ENCODE measurements at places on chromosomes 2 and 18. TPM values are rescaled to one million over a fixed set of nuclear protein-coding genes. Genes with fewer than 3 reads are reported as not detected.

GRCh38 chr2:10452312-10452711, 4.2 kb upstream of the ODC1 start:
- DNase-seq, result no peak

GRCh38 chr2:229380101-229380625, 109.1 kb upstream of the PID1 start:
- DNase-seq, result no peak

GRCh38 chr2:172446474-172447063, 19.2 kb downstream of the ITGA6 start:
- no peak for DNase-seq

DNA sequence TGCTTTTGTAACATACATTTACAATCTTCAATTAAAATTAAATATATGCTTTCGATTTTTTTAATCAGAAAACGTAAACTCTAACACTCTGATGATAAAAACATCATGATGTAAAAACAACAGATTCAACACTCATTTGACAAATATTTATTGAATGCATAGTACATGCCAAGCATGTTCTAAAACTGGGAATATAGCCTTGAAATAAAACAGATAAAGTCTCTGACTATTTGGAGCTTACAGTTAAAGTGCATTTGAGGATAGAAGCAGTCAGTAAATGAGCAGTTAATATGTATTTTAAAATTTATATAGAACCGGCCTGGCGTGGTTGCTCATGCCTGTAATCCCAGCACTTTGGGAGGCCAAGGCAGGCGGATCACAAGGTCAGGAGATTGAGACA, 47.8 kb downstream of the TMX3 start:
- no peak for DNase-seq

GRCh38 chr18:8673256-8674209, 31.8 kb upstream of the MTCL1 start:
- DNase-seq, result no peak

DNA sequence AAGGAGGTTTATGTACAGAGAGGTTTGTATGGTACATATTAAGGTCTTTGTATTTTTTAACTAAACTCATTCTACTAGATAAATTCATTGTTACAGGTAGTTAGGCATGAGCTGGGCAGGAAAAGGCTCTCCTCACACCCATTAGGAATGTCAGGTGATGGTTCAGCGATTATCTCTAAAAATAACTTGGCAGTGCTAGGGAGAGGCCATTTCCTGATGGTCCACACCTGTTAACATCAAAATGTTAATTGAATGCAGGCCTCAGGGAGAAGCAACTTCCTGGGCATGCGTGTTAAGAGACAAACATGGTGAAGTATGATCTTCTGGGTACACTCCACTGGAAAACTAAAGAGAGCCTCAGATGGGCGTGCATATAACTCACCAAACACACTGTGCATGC, 73.6 kb downstream of the ARL6IP6 start:
- DNase-seq, result no peak

- no peak for DNase-seq
Measured at GRCh38 chr2:9778012-9778411, 65.3 kb upstream of the TAF1B start.

DNA sequence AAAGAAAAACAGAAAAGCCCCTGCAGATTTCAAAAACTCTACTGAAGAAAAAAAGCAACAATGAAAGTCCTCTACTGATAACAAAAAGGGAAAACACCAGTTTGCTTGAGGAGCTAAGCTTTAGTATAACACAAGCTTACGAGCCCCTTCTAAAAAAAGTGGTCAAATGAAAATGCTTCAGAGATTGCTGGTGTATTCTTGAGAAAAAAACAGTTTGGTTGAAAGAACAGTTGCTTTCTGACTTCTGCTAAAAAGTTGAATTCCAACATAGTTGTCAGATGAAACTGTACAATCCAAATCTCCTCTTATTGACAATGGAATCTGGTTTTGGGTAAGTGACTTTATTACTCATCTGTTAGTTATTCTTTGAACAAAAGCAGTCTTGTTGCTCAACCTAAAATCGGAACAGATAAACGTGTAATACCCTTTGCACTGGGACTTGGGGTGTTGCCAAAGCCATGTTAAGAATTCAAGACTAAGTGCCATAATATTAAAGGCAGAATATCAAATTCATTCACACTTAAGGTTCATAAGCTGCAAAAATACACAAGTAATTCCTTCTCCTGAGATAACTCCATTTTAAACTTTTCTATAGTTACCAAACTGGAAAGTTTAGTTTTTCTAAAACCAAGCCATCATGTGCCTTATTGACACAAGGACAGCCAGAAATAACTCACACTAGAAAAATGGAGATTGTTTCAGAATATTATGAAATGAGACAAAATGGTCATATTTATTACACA, 45.3 kb upstream of the SPAG16 start:
- DNase-seq, result no peak

GRCh38 chr2:232831496-232831895, 38.6 kb upstream of the SNORC start:
- no peak for DNase-seq

GRCh38 chr2:61536180-61536571, 2.0 kb downstream of the XPO1 start:
- no peak for DNase-seq

DNA sequence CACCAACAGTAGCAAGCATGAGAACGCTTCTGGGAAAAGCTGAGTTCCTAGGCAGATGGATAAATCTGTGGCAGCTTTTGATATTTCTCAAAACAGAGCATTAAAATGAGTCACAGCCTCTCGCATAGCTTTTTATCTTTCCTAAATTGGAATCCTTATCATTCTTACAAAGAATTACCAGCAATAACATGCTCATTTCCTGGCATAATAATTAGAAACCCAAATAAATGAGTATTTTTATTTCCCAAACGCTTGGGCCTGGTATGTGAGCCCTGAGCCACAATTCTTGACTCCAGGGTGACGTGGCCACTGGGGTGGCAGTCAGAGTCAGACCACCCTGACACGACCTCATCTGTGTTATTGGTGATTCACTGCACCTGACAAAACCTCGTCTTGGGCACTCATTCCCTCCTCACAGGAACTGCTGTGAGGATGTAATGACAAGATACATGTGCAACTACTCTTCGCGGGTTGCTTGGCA, 210.7 kb downstream of the ARL4C start:
- DNase-seq, result no peak

DNA sequence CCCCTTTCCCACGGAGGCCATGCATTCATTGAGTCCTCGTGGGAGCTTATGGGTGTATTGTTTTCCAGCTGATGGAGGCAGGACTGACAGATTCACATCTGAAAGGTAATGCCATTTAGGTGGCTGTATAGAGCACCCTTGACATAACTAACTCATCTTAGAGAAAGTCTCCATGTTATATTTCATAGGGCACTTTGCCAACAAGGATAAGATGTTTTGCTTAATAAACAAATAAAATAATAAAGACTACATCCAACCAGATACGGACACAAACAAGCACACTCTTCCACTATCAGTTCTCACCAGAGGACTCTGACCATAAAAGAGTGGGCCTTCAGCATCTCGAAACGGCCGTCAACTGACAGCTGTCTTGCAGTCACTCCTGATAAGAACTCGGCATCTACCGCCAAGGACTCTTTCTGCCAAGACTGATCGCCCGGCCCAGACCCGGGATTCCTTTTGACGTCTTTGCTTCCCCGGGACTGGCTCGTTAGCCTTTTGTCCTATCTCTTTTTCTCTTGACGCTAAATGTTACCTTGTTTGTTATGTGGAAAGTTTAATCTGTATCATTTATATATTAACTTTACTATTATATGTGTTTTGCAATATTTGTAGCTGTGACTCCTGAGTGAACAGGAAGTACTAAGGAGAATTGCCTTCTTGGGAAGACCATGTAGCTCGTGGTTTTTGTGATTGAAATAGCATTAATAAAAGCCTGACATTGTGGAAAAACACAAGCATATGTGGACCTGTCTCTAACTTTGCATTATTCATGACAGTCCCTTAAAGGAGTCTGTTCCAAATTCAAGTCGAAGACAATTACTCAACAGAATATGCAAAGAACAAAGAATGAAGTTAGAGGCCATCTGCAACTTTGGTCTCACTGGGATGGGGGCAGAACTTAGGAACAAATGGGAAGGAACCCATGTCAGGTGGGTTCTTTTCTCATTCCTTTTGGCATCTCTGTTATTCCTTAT, 195.1 kb downstream of the LPIN1 start:
- DNase-seq, result no peak

DNA sequence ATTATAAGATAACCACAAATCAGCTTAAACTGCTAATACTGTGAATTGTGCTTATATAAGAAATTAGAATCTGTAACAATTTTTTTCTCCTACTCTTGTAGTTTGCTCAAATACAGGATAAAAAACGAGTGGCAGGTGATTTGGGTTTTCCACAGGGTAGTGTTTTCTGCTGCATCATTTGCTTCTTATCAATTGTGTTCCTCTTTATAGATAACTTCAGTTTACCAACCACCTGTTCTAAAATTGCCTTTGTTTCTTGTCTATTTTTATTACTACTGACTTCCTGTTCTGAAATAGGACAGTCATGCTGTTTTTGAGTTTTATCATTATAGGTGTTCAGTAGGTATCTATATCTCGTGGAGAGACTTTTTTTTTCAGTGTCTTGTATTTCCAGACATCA, 56.9 kb downstream of the MFSD6 start:
- DNase-seq, result no peak

GRCh38 chr2:170006587-170007325, 171.2 kb upstream of the MYO3B start:
- no peak for DNase-seq

- no peak for DNase-seq
Measured at GRCh38 chr2:127573771-127574170, 38.3 kb downstream of the MYO7B start.

- no peak for DNase-seq
Measured at GRCh38 chr2:26449278-26450030, 28.5 kb downstream of the OTOF start.

- no peak for DNase-seq
Measured at GRCh38 chr2:206160125-206160806, 571 bp downstream of the EEF1B2 start.

DNA sequence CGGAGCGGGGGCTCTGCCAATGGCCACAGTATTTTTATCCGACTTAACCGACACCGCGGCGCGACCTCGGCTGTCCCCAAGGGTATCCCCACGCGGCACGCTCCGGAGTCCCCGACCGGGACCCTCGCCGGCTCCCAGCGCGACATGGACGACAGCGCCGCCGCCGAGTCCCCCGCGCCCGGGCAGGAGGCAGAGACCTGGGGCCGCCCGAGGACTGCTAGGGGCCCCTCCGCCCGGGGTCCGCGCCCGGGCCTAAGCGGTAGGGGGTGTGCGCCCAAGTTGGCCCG, 468 bp downstream of the UXS1 start:
- DNase-seq, result no peak

DNA sequence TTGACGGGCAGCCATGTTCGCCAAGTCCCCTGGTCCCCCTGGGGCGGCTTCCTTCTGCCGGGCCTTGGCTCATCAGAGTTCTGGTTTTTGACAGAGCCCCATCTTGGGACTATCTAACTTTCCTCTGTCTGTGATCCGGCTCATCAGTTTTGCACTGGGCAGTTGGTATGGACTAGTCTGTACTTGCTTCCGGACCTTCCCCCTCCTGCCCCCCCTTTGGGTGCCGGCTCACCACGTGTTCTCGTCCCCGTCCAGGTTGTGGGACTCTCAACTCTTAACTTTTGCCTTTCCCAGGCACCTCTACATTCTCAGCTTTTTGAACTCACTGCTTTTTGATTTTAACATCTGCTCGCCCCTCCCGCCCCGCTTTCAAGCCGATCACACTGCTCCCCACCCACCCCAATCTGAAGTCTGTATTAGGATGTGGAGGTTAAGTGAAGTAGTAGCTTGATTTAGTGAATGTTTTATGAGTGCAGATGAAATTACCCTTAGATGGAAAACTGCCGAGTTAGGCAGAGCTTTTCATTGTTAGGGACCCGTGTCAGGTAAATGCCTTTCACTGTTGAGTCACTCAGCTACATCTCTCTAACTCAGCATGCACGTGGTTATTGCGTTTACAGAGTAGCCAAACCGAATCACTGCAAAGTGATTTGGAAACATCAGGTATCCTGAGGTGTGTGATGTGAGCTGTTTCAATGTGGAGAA, 874 bp downstream of the WDR43 start:
- peak; percentile 51 for DNase-seq

GRCh38 chr18:23311351-23312121, 141.6 kb upstream of the RIOK3 start:
- DNase-seq, result no peak

DNA sequence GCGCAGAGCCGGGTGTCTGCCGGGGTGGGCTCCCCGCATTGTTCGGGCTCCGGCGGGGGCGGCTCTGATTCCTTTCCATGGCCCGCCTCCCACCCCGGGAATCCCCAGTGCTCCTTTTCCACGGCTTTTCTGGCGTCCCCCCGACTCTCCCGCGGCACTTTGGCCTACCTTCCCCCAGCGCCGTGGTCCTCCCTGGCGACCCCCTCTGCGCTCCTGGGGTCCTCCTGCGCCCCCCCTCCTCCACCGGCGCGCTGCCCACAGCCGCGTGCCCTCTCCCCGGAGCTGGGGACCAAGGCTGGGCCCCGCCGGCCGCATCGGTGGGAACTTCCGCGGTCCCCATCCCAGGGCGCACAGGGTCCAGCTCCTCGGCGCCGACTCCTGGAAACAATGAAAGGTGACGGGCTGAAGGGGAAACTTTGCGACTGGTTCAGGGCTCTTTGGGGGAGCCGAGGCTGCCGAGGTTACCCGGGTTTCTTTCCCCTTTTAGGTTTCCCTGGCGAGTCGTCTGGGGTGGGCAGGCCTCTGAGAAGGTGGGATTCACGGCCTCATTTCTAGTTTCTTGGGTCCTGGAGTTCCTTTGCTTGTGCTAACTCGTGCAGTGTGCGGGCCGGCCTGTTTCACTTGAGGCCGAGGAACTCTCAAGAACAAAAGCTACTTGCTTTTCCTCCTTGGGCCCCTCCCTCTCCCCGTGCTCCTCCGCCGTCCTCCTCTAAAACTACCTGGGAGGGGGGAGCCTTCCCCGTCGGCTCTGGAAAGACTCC, 2.2 kb downstream of the TGIF1 start:
- DNase-seq, result peak; percentile 58

GRCh38 chr2:148987286-148987685, 51.2 kb upstream of the LYPD6B start:
- DNase-seq, result no peak

DNA sequence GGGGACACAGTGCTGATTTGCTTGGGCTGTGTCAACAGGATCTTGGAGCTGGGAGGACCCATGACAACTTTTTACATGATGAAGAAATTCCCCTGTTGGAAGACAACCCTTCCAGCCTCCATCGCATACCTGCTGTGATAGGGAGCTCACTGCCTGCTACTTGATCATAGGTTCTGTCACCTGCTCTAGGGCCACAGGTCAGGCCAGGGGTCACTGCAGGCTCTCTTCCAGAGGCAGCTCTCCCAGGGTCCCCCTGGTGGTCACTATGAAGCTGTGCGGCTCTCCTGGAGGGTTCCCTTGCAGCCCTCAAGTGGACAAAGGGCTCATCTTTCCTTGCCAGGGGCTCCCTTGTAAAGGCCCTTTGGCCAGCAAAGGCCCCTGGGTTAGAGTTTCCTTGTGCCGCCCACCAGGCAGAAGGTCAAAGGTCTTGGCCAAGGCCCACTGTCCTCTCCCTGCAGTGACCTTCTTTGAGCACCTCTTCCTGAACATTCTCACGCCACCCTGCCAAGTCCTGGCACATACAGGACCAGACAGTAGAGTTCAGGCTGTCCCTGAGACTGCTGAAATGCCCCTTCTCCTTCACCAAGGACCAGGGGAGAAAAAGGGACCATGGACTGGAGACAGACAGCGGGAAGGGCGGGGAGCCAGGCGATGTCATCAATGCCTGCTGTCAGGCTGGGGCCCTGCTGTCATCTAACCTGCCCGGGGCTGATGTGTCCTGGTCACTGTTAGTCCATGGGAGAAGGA, 345.1 kb downstream of the DYSF start:
- DNase-seq, result no peak

The EVX2 gene
- total RNA-seq, result not detected

The ATG9A gene
- total RNA-seq, result 52.9 TPM

The TMEFF2 gene
- total RNA-seq, result not detected

The CNDP1 gene
- total RNA-seq, result 0.09 TPM

The REG3G gene
- not detected for total RNA-seq

The KLHL41 gene
- 0.27 TPM for total RNA-seq

Measured in CD8-positive, alpha-beta memory T cell (primary cell).